ENCODE measurements at places on chromosomes 3 and 15. TPM values are rescaled to one million over a fixed set of nuclear protein-coding genes. Genes with fewer than 3 reads are reported as not detected.

CFAP91 gene
- 0.18 TPM for total RNA-seq

MKRN2OS gene
- not detected for total RNA-seq

METTL6 gene
- 30.9 TPM for total RNA-seq

ZMAT3 gene
- 35.5 TPM for total RNA-seq

STAC gene
- total RNA-seq: 3.8 TPM

C3orf18 gene
- 16.0 TPM for total RNA-seq

KBTBD12 gene
- not detected for total RNA-seq

GRK7 gene
- not detected for total RNA-seq

MINDY2 gene
- 15.3 TPM for total RNA-seq

TMCO5A gene
- total RNA-seq: not detected

EXD1 gene
- not detected for total RNA-seq

TMEM266 gene
- 0.09 TPM for total RNA-seq

RPL4 gene
- total RNA-seq: 1,908 TPM

SLC12A1 gene
- total RNA-seq: not detected

TF gene
- total RNA-seq: 0.28 TPM

LMAN1L gene
- total RNA-seq: not detected

RARRES1 gene
- 166 TPM for total RNA-seq

SYNPR gene
- not detected for total RNA-seq

ZNF620 gene
- total RNA-seq: 0.85 TPM

ETV5 gene
- total RNA-seq: 18.5 TPM

CDV3 gene
- 131 TPM for total RNA-seq

TNFAIP8L3 gene
- total RNA-seq: 14.2 TPM

SLC35G2 gene
- 8.2 TPM for total RNA-seq

DPH3 gene
- total RNA-seq: 15.9 TPM

GYG1 gene
- total RNA-seq: 29.2 TPM

GPR171 gene
- not detected for total RNA-seq

RFC4 gene
- 10.1 TPM for total RNA-seq

DZIP1L gene
- total RNA-seq: 29.4 TPM

NRROS gene
- 0.46 TPM for total RNA-seq

JMJD7 gene
- 1.9 TPM for total RNA-seq

MCTP2 gene
- 8.7 TPM for total RNA-seq

GRAMD1C gene
- total RNA-seq: 1.3 TPM

IQCH gene
- total RNA-seq: 3.3 TPM

TRH gene
- not detected for total RNA-seq

KLHDC8B gene
- total RNA-seq: 23.3 TPM

GABRB3 gene
- 0.71 TPM for total RNA-seq

SATB1 gene
- 20.5 TPM for total RNA-seq

WNT7A gene
- total RNA-seq: under 0.01 TPM

CRYBG3 gene
- total RNA-seq: 45.2 TPM

CYP1A2 gene
- total RNA-seq: not detected

TIMP4 gene
- 5.1 TPM for total RNA-seq

TRIM59 gene
- total RNA-seq: 15.5 TPM

SCAMP5 gene
- 1.6 TPM for total RNA-seq

DAZL gene
- total RNA-seq: not detected

DNAJB8 gene
- total RNA-seq: not detected

SST gene
- total RNA-seq: not detected

GP5 gene
- total RNA-seq: 0.14 TPM

NRG4 gene
- total RNA-seq: not detected

ZBED2 gene
- total RNA-seq: 0.28 TPM

GOLGA6L7 gene
- not detected for total RNA-seq

CCDC80 gene
- total RNA-seq: 1,612 TPM

EPHB3 gene
- 7.0 TPM for total RNA-seq

SEMA3B gene
- 31.8 TPM for total RNA-seq

PIK3CB gene
- total RNA-seq: 6.4 TPM

KY gene
- total RNA-seq: 0.28 TPM

ITIH1 gene
- total RNA-seq: 0.18 TPM

TM4SF4 gene
- total RNA-seq: not detected

OR5K2 gene
- total RNA-seq: not detected

GPR176 gene
- 108 TPM for total RNA-seq

SUCNR1 gene
- total RNA-seq: 0.37 TPM
